Stomach (tissue), 19 donors: ENCODE measurements at places on chromosomes 5 and 9. TPM values are rescaled to one million over a fixed set of nuclear protein-coding genes. Genes with fewer than 3 reads are reported as not detected.

The SPATA31E1 gene
- not detected for polyA plus RNA-seq

The PNPLA7 gene
- polyA plus RNA-seq = 15.6 TPM

The PCDHB9 gene
- 0.08 TPM for polyA plus RNA-seq

The SLC45A2 gene
- 0.20 TPM for polyA plus RNA-seq

The FRMD3 gene
- polyA plus RNA-seq = 2.7 TPM

The MAMDC4 gene
- polyA plus RNA-seq = 11.2 TPM
